ENCODE measurements at places on chromosomes 13 and 19.

DNA sequence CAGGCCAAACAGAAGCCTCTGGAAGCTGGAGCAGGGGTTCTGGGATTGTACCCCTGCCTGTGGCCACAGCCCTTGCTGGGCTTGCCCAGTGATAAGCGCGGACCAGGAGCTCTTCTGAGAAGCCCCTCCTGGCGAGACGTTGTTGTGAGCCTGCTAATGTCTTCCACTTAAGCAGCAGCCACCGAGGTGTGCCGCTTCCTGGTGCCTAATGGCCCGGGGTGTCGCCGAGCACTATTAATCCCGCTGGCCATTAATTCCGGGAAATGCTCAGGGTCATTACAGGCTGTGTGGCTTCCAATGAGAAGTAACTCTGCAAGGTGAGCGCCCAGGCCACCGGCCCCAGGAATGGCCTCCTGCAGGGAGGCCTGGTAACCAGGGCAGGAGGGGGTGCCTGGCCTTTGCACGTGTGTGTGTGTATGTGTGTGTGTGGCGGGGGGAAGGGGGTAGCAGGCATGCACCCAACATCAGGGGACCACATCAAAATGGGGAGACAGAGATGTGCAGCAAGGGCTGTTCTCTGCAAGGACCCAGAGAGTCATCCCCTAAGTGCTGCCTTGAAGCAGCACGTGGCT, 175.0 kb downstream of the URI1 start:
- H3K27ac ChIP-seq, result no peak overlapping the region

GRCh38 chr13:97043302-97043701, 49.0 kb upstream of the OXGR1 start:
- H3K27me3 ChIP-seq, result no peaks in the 10 kb centered on the region
- no peak overlapping the region for H3K4me3 ChIP-seq
- H3K27ac ChIP-seq, result no peak overlapping the region
- H3K36me3 ChIP-seq, result no peaks in the 10 kb centered on the region

- no peaks in the 10 kb centered on the region for H3K36me3 ChIP-seq
- H3K4me3 ChIP-seq, result no peak overlapping the region
- no peaks in the 10 kb centered on the region for H3K27me3 ChIP-seq
- H3K27ac ChIP-seq, result no peak overlapping the region
- peaks cover 28% of the 10 kb centered on the region for H3K4me1 ChIP-seq
These were observed 38.7 kb upstream of the SACS start for GRCh38 chr13:23472189-23472588.

GRCh38 chr19:408902-409515, at the start of gene C2CD4C:
TSS of gene C2CD4C (minus strand) at chr19:409147. CDS start at chr19:408361, 786 bp downstream.
- DNase-seq, result peak; percentile 60
- H3K36me3 ChIP-seq, result no peaks in the 10 kb centered on the region
- H3K27ac ChIP-seq, result no peak within 1 kb of the TSS
- peaks cover 3% of the 10 kb centered on the region for H3K4me1 ChIP-seq
- H3K4me3 ChIP-seq, result peak within 1 kb of the TSS; percentile 76

DNA sequence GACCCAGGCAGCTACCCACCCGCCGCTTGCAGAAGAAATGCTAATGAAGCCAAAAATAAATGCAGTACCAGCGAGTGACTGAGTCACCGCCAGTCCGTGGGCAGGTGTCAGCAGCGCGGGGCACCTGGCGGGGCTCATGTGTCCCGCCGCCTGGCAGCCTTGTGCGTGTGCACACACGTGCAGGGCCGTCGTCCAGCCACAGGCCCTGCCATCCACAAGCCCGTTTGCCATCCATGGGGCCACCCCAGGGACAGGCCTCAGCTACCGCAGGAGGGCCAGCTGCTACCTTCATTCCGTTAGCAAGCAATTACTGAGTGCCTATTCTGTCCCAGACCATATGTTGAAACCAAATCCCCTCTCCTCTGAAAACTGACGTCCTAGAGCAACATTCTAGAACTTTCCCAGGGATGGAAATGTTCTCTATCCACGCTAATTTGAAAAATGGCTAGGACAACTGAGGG, 20.5 kb downstream of the NCAN start:
- H3K27ac ChIP-seq, result no peak overlapping the region
- DNase-seq, result no peak
- no peaks in the 10 kb centered on the region for H3K4me1 ChIP-seq
- no peak overlapping the region for H3K4me3 ChIP-seq

DNA sequence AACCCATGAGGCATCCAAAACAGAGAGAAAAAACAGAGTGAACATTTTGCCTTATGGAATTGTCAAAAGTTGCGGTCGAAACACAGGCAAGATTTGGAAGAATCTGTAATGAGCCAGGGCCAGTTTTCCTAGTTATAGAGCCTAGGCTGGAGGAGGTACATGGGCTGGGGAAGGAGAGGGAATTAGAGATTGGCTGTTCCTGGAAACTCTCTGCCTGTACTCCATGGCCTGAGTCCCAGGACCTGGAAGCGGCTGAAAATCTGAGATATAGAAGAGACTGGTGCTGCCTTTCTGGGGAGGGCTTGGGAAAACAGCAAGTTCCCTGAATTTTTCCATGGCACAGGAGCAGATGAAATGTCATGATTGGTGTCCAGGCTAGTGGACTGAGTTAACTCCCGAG, 122.8 kb upstream of the KLF12 start:
- no peaks in the 10 kb centered on the region for H3K36me3 ChIP-seq
- H3K27me3 ChIP-seq, result no peaks in the 10 kb centered on the region
- no peaks in the 10 kb centered on the region for H3K4me1 ChIP-seq
- no peak overlapping the region for H3K27ac ChIP-seq
- H3K4me3 ChIP-seq, result no peak overlapping the region
- DNase-seq, result no peak
